LHCN-M2 (cell line): ENCODE measurements at places on chromosomes 5 and 9. TPM values are rescaled to one million over a fixed set of nuclear protein-coding genes. Genes with fewer than 3 reads are reported as not detected.

- DNase-seq = no peak
Observed at GRCh38 chr5:143417503-143418139, 14.1 kb upstream of the NR3C1 start.

DNA sequence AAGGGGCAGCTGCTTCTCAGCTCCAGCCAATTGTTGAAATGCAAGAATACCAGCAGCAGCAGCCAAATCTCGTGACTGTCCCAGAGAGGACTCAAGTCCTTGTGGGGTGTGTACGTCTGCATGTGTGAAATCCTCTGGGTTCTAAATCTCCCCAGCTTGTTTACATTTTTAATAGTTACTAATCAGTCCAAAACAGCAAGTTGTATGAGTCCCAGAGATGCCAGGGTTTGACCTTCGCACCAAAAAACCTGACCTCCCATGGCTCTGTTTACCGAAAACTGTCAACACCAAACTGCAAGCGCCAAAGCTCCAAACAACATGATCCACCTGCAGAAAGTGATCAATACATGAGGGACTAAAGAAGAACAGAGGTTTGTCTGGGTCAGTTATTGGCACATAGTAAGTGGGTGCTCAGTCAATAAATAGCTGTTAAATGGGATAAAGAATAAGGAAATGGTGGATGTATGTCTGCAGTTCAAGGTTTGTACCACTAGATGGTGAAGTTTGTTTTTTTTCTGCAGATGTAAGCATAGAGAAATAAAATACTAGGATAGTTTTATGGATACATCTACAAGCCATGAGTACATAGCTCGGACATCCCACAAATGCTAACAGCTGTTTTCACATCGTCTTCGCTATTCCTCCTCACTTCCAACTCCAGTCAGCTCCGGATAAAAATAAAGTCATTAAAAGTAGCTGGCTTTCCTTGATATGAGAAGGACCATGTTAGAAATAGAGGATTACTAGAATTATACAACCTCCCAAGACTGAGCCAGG lies 85.3 kb upstream of the ADRB2 start:
- peak; percentile 85 for DNase-seq

DNA sequence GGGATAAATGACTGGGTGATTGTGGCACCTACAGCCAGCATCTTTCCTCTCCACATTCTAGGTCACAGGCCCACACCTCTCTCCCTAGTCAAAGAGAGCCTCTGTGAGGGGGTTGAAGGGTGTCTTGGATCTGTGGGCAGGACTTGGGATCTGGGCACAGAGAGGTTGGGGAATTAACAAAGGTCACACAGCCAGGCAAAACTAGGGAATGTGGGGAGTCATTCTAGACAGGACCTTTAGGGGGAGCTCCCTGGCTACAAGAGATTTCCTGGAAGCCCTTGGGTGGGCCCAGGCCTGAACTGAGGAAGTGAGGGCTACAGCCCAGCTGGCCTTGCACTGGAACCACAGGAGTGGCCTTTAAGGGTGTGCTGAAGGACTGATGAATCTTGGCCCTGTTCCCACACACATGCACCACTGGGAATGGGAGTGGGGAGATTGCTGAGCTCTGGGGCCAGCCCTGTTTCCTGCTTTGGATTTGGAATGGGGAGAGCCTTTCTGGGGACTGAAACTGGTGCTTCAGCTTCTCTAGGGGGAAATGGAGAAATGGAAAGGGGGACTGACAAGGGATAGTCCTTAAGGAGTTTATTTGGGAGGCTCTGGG lies 12.4 kb upstream of the CXXC5 start:
- DNase-seq = peak; percentile 98

GRCh38 chr9:37575511-37575914 lies 667 bp downstream of the FBXO10 start:
- peak; percentile 18 for DNase-seq

- DNase-seq = no peak
Observed at GRCh38 chr5:131196331-131196730, 25.6 kb downstream of the LYRM7 start.

GRCh38 chr9:105150991-105151685 lies 93.3 kb upstream of the SLC44A1 start:
- DNase-seq = peak; percentile 53

DNA sequence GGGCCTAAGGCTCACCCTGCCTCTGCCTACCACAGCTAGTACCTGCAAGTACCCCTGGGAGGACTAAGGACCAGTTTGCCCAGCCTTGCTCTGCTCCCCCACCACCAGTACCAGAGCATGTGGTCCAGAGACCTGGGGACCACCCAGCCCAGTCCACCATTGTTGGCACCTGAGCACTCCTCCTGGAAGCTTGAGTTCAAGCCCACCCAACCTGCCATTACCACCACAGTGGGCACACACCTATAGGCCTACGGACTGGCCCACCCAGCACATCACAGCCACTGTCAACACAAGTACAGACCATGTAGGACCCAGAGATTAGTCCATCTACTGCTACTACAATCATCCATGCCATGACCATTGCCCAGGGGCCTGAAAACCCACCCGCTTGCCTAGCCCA lies 30.8 kb upstream of the SH3TC2 start:
- DNase-seq = no peak

DNA sequence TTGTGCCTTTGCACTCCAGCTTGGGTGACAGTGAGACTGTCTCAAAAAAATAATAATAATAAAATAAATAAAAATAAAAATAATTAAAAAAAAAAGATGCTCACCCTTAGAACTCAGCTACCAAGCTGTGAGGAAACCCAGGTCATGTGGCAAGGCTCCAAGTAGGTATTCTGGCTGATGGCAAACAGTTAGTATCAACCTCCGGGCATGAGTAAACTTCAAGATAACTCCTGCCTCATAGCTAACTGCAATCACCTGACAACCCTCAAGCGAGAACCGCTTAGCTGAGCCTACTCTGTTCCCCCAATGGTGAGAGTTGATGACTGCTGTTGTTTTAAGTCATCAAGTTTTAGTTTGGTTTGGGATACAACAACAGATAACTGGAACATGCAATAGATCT lies 6.1 kb upstream of the SLC44A1 start:
- no peak for DNase-seq

DNA sequence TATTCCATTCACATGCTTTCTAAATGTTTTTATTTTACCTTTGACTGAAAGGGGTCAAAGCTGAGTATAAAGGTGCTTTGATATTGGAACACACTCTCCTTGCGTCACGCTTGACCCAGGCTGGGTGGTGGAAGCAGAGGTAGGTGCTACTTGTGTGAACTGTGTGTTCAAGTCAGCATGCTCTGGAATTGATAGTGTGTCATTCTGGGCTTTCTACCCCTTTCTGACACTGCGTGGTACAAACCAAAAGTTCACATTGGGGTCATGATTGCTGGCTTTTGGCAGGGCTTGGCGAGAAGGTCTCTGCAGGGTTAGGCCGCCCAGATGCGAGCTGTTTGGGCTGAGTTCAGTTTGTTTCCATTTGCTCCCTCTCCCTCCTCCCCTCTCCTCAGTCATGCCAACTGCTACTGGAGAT lies 131.8 kb downstream of the ADAMTSL1 start:
- peak; percentile 72 for DNase-seq

DNA sequence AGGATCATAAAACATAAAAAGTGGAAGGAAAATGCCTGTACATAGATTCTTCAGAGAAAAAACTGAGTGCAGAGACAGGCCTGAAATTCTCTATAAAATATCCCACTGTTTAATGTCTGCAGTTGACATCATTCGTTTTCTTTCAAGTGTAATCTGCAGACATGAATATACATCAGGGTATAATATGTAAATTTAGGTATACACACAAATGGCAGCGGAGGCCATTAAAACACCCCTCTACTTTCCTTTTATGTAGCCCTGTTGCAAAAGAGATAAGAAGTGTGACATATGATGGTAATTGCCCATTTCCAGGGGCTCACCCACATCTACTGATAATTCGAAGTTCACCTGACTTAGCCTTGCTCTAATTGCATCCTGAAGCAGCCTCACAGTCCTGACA lies 164.3 kb downstream of the SLC24A2 start:
- no peak for DNase-seq

GRCh38 chr9:88503845-88504764 lies 30.9 kb upstream of the NXNL2 start:
- no peak for DNase-seq

- DNase-seq = peak; percentile 32
Observed at GRCh38 chr5:143311955-143312354, 91.5 kb downstream of the NR3C1 start.

DNA sequence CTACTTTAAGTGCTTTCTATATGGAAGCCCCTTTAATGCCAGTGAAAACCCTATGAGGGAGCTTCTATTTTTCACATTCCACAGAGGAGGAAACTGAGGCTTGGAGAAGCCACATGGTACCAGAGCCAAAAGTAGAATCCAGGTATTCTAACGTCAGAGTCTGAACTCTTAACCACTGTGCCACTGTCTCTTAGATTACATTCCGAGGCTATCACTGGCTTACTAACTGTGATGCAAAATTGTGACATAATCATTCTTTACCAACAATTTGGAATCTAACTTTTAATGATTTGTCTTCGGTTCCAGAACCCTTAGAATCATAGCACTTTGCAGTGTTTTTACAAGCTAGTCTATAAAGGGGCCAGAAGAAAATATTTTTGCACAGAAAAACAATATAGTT lies 59.2 kb downstream of the SLC1A3 start:
- DNase-seq = no peak

DNA sequence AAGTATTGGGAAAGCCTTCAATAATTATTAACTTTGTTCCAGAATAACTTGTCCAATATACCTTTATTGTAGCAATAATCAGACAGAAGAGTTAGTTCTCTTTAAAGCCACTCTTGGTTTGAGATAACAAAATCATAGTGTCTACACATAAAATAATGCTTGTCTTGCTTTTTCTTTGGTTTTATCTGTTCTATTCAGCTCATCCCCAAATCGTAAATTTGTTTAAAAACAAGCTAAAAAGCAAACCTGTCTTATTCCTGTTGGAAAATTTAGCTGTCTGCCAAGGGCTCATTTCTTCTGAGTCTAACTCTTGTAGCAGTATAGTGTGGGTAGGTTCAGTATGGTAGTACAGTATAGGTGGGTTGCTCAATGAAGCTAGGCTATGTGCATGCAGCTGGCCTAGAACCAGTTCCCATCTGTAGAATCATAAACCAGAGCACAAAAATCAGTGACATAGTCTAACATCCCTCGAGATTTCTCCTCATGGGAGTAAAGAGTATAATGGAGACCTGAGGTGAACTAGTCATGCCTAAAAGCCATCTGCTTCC lies 17.9 kb upstream of the APBA1 start:
- no peak for DNase-seq

DNA sequence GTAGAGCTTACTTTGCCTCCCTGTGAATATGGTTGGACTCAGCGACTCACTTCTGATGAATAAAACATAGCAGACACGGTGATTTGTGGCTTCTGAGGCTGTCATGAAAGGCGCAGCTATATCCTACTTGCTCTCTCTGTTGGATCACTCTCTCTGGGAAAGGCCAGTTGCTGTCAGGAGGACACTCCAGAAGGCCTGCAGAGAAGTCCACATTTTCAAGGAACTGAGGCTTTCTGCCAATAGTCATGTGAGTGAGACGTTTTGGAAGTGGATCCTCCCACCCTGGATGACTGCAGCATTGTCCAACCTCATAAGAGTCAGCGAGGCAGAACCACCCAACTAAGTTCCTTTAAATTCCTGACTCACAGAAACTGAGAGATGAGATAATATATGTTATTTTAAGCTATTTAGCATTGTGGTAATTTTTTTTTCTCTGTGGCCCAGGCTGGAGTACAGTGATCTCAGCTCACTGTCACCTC lies 156.0 kb upstream of the MAST4 start:
- peak; percentile 10 for DNase-seq

- DNase-seq = no peak
Observed at GRCh38 chr9:98573749-98574278, 134.9 kb downstream of the GABBR2 start.

DNA sequence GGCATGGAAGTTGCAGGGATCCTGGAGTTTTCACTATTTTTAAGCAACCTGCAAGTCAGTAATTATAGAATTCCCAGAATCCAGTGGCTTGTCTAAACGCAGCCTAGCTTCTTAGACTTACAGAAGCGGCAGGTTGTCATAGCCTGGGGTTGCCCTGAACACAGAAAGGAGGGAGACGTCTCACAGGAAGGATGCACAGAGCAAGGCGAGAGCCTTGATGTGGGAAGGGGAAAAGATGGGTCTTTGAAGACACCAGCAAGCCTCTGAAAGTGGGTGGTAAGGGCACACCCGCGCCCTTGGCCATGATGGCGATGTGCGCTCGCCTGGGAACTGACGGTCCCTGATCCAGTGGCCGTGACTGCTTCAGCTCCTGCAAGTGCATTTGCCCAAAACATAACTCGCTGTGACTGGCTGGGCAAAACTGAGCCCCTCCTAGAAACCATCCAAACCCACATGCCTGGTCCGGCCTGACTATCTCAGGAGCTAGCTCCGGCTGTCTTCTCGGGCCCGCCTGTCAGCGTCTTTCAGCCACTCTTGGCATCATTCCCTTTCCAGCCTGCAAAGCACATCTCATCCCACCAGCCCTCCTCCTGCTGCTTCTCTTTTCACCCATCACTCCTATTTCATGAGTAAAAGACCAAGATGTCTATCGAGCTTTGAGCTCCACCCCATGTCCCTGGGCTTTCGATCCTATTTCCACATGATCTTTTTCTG lies 17.1 kb downstream of the FBP1 start:
- no peak for DNase-seq

DNA sequence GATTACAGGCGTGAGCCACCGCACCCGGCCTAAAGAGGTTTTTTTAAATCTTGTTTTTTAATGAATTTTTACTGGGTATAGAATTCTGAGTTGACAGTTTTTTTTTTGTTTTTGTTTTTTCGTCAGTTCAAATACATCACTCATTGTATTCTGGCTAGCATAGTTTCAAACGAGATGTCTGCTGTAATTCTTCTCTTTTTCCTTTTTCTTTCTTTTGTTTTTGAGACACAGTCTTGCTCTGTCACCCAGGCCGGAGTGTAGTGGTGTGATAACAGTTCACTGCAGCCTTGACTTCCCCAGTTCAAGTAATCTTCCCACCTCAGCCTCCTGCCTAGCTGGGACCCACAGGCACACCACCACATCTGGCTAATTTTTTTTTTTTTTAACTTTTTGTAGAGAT lies 2.2 kb upstream of the PRRT1B start:
- no peak for DNase-seq

PDE8B gene
- total RNA-seq = 0.11 TPM in 1 of 2 replicates, not detected in the other

MTX3 gene
- total RNA-seq = 12.1 and 15.0 TPM in 2 replicates

TTC23L gene
- total RNA-seq = not detected in 2 replicates

TMEFF1 gene
- 0.51 and 2.4 TPM in 2 replicates for total RNA-seq

PCDHA4 gene
- total RNA-seq = 0.26 and 0.40 TPM in 2 replicates

SPATA31A3 gene
- not detected in 2 replicates for total RNA-seq

PIP5K1B gene
- total RNA-seq = not detected in 2 replicates

MYMK gene
- 0.63 TPM in 1 of 2 replicates, not detected in the other for total RNA-seq

C7 gene
- total RNA-seq = not detected in 2 replicates
